ENCODE measurements at places on chromosomes 2 and 18.

GRCh38 chr2:158729873-158730620 is 65.1 kb upstream of the DAPL1 start:
- no peak for DNase-seq

- no peak for DNase-seq
Observed at GRCh38 chr2:205909184-205909572, 176.8 kb downstream of the INO80D start.

DNA sequence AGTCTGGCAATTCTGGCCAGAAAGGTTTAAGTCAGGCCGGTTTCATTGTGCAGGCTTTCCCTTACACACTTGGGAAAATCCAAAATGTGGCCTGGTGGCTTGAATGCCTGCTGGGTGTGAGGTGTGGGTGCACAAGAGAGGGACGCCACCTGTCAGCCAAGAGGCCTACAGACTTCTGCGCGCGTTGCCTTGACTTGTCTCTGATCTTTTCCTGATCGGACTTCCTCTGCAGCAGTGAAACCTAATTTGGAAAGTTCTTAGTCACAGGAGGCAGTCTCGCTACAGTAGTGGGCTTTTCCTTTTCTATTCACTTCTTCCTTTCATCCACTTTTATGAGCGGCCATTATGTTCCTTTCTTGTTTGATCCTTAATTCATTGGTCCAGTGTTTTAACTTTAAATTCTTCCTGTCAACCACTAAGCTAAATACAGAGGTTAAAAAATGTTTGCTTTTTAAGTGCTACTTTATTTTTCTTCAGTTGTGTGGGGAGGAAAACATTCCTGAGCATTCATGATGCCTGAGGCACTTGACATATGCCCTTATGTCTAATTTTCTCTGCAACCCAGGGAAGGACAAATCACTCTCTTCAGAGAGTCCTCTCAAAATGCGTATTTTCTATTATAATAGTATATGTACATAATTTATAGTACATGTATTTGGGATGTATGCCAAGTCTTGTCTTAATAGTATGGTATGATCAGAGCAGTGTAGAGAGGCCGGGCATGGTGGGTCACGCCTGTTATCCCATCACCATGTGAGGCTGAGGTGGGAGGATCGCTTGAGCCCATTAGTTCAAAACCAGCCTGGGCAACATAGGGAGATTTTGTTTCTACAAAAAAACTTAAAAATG is 128.9 kb downstream of the WDSUB1 start:
- DNase-seq, result peak; percentile 14

GRCh38 chr2:96325884-96326255 is 753 bp downstream of the ITPRIPL1 start:
- no peak for DNase-seq

DNA sequence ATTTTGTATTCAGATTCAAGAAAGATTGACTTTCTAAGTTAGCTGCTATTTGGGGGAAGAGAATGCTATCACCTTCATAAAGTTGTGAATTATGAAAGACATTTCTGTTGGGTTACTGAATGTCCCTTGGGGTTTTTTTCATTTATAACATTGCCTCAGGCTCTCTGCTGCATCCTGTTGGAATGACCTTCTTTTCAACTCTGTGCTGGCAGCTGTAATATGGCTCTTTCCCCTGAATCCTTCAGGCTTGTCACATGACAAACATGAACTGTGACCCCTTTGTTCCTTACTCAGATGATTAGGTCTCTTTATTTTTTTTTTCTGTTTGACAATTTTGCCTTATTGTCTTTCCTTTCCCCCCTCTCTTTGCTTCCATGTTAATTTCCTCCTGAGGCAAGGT is 159.8 kb downstream of the TAF4B start:
- DNase-seq, result peak; percentile 46

DNA sequence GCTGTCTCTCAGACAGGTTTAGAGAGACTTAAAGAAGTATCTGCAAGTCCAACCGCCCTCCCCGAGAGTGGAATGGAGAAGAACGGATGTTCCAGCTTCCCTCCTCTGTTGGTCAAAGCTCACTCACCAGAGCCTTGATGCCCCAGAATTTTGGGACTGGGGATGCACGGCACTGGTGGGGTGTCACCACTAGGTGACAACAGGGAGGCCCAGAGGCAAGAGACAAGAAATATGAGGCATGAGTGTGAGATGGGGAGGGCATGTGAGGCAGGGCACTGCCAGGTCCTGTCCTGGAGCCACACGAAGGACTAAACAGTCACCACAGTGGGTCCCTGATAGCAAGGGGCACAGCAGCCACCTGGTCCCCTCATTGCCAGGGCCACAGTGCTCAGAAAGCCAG is 35.1 kb upstream of the SH3BP4 start:
- DNase-seq, result no peak

- DNase-seq, result no peak
Observed at GRCh38 chr18:42883169-42883568, 232.3 kb downstream of the RIT2 start.

GRCh38 chr2:64111426-64111825 is 32.8 kb downstream of the PELI1 start:
- DNase-seq, result peak; percentile 12

DNA sequence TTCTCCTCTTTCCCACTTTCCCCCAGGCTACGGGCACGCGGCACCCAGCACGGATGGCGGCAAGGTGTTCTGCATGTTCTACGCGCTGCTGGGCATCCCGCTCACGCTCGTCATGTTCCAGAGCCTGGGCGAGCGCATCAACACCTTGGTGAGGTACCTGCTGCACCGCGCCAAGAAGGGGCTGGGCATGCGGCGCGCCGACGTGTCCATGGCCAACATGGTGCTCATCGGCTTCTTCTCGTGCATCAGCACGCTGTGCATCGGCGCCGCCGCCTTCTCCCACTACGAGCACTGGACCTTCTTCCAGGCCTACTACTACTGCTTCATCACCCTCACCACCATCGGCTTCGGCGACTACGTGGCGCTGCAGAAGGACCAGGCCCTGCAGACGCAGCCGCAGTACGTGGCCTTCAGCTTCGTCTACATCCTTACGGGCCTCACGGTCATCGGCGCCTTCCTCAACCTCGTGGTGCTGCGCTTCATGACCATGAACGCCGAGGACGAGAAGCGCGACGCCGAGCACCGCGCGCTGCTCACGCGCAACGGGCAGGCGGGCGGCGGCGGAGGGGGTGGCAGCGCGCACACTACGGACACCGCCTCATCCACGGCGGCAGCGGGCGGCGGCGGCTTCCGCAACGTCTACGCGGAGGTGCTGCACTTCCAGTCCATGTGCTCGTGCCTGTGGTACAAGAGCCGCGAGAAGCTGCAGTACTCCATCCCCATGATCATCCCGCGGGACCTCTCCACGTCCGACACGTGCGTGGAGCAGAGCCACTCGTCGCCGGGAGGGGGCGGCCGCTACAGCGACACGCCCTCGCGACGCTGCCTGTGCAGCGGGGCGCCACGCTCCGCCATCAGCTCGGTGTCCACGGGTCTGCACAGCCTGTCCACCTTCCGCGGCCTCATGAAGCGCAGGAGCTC is 35.4 kb downstream of the KCNK3 start:
- no peak for DNase-seq

GRCh38 chr2:10426726-10427617 is 21.2 kb downstream of the ODC1 start:
- no peak for DNase-seq

GRCh38 chr2:168184681-168185513 is 62.5 kb downstream of the STK39 start:
- no peak for DNase-seq

GRCh38 chr2:103875131-103875530 is 978.8 kb upstream of the POU3F3 start:
- no peak for DNase-seq

DNA sequence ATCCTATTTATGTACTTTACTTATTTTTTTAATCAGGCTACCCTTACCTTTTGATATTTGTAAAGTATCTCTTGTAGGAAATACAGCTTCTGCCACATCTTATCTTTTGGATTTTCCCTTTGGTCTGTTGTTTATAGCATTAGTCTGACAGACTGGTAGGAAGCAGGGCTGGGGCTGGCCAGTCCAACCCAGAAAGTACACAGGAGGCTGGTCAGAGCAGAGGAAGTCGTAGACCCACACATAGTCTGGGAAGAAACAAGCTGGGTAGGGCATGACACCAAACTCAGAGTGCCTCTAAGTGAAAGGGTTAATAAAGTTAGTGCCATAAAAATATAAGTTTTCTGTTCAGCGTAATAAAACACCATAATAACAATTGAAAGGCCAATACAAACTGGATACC is 51.7 kb downstream of the BOLA3 start:
- no peak for DNase-seq

DNA sequence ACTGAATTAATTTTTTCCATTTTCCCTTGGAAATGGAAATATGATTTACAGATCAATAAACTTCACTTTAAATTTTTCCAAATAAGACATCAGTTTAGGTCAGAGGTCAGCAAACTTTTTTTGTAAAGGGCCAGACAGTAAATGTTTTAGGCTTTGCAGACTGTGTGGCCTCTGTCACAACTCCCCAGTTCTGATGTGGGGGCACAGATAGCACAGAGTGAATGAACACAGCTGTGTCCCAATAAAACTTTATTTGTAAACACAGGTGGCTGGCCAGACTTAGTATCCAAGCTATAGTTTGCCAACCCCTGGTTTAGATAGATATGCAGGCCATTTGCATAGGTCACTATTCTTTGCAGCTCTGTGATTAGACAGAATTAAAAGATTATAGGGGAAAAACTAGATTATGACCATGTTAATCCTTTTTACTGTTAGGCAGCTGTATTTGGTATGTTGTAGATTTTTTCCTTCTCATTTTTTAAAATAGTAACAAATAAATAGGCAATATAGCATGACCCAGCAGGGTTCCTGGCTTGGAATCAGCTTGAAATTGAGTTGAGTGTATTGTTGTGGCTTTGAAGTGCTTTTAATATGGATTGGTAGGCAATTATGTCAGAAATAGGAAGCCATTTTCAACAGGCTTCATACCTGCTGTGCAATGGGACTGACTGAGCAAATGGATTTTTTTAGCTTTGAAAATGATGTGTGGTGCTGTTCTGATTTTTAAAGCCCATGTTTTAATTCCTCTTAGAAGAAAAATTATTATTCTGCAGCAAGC is 59.7 kb downstream of the WDSUB1 start:
- no peak for DNase-seq

- DNase-seq, result peak; percentile 49
Observed at GRCh38 chr2:66573821-66574233, 138.9 kb downstream of the MEIS1 start.

GRCh38 chr2:71671895-71672825 is 218.8 kb downstream of the DYSF start:
- DNase-seq, result no peak

DNA sequence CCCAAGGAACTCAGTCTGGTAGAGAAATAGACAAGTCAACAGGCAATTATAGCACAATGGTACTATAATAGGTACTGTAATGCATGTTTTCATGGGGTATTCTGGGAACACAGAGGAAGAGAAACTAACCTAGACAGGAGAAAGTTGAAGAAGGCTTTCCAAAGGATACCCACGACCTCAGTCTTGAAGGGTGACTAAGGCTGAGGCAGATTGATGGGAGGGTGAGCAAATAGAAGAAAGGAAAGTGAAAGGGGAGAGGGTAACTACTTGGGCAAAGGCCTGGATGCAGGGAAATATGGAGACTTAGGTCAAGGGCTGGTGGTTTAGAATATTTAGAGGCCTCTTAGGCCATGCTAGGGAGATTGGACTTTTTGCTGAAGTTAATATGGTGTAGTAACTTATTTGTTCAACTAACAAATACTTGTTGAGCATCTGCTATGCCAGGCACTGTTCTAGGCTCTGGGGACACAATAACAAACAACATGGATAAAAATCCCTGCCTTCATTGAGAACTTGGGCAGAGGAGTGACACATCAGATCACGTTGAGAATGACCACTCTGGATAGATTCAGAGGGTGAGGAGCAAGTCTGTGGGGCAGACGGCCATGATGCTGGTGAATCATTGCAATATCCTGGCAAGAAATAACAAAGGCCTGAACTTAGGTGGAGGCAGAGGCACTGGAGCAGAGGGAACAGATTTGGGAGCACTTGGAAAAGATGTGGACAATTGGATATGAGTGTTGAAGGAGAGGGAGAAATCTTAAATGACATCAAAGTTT is 56.4 kb downstream of the PLB1 start:
- DNase-seq, result peak; percentile 72

DNA sequence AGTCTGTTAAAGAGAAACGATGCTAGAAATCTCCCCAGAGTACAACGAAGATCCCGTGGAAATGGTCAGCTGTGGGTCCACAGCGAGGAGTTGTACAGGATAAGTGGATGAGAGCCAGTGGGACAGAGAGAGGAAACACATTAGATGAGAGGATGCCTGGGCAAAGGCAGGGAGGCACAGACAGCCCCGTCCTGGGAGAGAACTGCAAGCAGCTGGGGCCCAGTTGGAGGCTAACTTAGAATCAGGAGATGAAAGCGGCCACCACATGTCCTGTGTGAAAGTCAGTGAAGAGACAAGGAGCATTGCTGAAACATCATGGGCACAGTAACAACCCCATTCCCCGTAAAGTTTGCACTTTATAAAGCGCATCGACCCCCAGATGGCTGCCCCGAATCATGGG is 157.5 kb downstream of the RAPGEF4 start:
- DNase-seq, result no peak

- DNase-seq, result peak; percentile 86
Observed at GRCh38 chr18:74731097-74731496, 133.4 kb downstream of the ZNF407 start.

GRCh38 chr2:44296653-44297052 is 21.4 kb downstream of the SLC3A1 start:
- DNase-seq, result no peak

- peak; percentile 68 for DNase-seq
Observed at GRCh38 chr2:71843391-71843850, 304.2 kb downstream of the CYP26B1 start.

GRCh38 chr2:70103531-70104061 is 16.3 kb downstream of the PCBP1 start:
- DNase-seq, result no peak

- DNase-seq, result no peak
Observed at GRCh38 chr2:242020196-242021004, 150.9 kb downstream of the RTP5 start.

GRCh38 chr2:180705551-180705950 is 274.9 kb upstream of the UBE2E3 start:
- peak; percentile 25 for DNase-seq

DNA sequence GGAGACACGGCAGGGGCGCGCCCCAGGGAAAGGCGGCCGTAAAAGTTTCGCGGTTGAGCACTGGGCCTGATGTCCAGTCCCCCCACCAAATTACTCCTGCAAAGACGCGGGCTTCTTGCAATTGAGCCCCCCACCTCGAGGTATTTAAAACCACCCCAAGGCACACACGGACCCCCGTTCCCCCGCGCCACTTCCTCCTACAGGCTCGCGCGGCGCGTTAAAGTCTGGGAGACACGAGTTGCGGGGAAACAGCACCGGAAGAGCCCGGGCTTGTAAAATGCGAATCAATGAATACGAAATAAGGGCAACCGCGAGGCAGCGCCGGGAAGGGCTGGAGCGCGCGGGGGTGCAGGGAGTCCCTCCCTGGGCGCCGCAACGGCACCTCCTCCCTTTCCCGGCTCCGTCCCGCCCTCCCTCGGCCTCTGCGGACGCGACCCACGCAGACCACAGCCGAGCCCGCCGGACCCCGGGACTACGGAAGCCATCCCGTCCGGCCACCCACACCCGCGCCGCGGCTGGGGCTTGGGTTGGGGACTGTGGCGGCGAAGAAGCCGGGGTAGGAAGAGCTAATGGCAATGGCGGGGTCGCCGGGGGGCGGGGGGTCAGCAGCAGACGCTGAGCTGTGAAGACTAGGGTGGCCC is 918 bp upstream of the NETO1 start:
- no peak for DNase-seq
